Left hindlimb (tissue), 1 donor: ENCODE measurements at places on chromosomes 2 and 18.

- no peak for DNase-seq
Measured at GRCh38 chr2:38718601-38719000, 32.6 kb downstream of the SRSF7 start.

GRCh38 chr2:160390544-160391455, 102.8 kb downstream of the RBMS1 start:
- DNase-seq = no peak

DNA sequence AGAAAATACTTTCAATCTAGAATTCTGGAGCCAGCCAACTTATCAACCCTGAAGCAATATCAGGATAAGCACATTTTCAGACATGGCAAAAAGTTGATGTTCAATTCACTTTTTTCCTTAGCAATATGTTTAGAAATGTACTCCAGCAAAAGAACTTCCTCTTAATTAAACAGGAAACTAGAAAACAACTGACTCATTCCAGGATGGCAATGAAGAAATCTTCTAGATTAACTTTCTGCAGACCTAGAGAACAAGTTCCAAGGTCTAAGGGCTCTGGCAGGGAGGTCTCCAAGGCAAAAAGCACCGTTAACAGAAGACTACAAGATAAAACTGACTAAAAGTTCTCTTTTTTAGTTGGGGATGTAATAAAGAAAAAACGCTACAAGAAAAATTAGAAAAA, 69.2 kb upstream of the VWC2L start:
- no peak for DNase-seq

DNA sequence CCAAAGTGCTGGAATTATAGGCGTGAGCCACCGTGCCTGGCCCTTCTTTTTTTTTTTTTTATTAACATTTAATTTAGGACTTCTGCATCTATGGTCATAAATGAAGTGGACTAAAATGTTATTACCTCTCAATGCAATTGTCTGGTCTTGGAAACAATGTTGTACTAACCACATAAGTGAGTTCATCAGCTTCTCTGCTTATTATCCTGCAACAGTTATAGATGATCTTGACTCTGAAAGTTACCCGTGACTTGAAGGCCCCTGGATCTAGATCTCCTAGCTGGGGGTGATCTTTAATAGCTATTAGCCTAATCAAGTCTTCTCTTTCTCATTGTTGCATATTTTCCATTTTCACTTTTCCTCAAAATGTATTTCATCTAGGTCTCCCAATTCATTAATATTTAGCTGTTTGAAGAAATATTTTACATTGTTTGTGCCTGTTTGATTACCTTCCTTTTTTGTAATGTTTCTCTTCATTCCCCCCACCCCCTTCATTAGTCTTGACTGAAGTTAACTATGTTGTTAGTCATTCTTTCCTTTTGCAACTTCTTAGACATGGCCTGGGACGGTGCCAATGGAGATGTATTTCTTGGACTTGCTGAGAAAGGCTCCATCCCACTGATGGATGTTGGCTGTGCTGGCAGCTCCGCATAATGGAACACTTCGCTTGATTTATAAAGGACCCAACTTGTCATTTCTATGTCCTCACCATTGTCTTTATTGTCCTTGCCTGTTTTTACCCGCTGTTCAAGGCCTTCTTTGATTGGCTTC, 141.6 kb upstream of the RIOK3 start:
- DNase-seq = peak; percentile 52

GRCh38 chr2:219537657-219538488, 5.7 kb downstream of the CHPF start:
- DNase-seq = no peak

- no peak for DNase-seq
Measured at GRCh38 chr2:199902486-199903110, 8.5 kb upstream of the C2orf69 start.

DNA sequence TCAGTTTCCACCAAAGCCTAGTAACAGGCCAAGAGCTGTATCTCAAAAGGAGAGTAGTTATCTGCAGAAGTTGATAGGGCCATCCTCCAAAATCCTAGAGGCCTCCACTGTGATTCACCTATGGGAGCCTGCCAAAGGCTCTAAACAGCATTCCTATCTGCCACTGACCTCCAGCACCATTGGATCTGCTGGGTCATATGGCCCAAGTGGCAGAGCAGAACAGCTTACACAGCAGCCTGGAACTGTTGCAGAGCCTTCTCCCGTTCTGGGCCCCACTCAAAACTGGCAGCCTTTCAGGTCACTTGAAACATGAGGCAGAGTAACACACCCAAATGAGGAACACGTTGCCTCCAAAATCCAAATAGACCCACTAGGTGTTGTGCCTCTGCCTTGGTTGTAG, 345.2 kb upstream of the RND3 start:
- no peak for DNase-seq

DNA sequence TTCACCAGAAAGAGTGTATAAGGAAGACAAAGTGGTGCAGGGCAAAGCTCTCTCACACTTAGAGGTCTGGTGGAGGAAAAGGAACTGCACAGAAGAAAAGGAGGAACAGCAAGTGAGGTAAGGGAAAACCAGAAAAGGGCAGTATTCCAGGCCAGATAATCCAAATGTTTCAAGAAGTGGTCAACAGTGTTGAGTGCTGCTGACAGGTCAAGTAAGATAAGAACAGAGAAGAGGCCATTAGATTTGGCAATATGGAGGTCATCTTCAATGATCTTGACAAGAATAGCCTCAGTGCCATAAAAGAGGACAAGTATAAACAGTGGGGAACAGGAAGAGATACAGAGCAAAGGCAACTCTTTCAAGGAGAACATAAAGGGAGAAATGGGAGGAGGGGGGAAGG, 15.0 kb downstream of the ADD2 start:
- no peak for DNase-seq

DNA sequence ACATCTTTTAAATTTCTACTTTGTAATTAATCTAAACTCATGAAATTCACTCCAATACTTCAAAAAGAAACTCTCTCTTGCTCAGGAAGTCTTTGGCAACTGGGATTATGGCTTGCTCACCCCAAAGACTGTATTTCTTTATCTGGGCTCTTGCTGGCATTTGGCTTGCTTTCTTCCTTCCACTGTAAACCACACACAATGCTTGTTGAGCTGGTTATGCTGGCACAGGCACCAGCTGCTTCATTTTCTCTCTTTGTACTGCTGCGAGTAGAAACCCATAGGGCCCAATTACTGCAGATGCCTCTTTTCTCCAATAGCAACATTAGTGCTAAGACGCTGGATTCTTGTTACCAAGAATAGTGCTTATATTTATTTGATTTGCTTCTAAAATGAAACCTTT, 51.4 kb downstream of the SLC38A11 start:
- DNase-seq = no peak

- no peak for DNase-seq
Measured at GRCh38 chr2:23751747-23752265, 175.1 kb downstream of the ATAD2B start.

- no peak for DNase-seq
Measured at GRCh38 chr18:13608791-13609532, 117.4 kb downstream of the FAM210A start.

DNA sequence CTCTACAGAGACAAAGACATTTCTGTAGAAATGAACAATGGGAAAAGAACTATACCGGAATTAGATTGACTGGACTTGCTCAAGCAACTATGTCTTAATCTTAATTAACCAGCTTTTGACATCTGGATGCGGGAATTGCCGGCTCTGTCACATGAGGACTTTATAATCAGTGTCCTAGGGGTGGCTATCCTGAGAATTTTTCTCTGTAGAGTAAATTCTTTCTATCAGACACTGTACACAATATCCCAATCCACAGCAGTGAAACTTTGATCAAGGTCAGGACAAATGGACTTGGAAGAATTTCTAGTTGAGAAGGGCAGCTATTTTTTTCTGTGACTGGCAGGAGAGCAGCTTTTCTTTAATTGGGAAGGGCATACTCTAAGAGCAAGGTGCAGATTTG, 322.1 kb downstream of the HRH4 start:
- no peak for DNase-seq

- DNase-seq = peak; percentile 72
Measured at GRCh38 chr18:48186131-48186766, 222.9 kb downstream of the ZBTB7C start.

DNA sequence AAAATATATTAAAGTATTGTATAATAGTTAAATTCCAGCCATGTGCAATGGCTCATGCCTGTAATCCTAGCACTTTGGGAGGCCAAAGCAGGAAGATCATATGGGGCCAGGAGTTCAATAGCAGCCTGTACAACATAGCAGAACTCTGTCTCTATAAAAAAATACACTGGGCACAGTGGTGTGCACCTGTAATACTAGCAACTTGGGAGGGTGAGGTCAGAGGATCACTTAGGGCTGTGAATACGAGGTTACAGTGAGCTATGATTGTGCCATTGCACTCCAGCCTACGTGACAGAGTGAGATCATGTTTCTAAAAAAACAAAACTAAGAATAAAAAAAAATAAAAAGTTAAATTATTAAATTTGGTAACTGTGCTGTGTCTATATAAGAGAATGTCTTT, 36.1 kb downstream of the ZRANB3 start:
- DNase-seq = no peak

DNA sequence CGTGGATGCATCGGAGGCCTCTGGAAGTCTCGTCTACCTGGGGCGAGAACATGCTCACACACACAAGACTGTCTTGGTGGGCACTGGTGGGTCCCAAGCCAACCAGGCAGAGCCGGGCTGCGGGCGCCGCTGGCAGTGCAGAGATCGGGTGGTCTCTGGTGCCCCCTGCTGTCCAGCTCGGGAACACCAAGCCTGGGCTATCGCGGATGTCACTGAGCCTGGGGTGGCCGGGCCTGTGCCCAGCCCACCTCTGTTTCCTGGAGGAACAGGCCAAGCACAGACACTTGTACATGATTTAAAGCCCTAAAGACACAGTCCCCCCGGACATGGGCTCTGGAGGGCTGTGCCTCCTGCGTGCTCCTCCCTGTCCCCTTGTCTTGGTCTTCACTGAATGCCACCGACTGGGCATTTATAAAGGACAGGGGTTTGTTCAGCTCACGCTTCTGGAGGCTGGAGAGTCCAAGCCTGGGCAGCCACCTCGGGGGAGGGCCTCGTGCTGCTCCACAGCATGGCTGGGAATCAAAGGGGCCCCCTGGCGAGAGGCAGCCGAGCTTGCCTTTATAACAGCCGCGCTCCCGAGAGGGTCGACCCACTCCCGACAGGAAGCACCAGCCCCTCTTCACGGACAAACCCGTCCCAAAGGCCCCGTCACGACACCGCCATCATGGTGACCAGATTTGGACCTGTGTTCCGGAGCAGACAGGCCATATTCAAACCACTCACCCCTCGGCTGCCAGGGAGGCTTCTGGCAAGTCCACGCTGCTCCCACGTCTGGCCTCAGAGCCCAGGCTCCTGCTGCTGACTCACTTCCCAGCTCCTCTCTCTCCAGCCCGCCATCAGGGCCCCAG, 3.6 kb upstream of the OTOS start:
- DNase-seq = peak; percentile 68

GRCh38 chr2:84022810-84023431, 436.2 kb downstream of the SUCLG1 start:
- DNase-seq = no peak

- DNase-seq = no peak
Measured at GRCh38 chr2:96541398-96542152, 5.0 kb downstream of the ARID5A start.

GRCh38 chr18:50161597-50162205, 33.2 kb downstream of the MYO5B start:
- no peak for DNase-seq

DNA sequence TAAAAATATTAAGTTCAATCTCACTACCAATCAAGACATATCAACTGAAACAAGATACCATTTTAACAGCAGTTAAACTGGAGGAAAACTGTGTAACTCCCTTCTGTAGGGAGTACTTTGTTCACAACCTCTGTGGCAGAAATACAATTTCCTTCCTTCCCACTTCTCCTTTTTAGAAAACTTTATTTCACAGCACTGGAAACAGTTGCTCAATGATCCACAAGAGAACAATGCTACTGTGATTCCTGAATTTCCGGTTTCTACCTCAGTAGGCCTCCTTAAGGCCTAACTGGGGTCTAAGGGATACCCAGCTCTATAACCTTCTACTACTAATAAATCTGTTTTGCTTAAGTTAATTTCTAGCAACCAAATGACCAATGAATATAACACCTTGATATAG, 14.1 kb downstream of the TLK1 start:
- no peak for DNase-seq
